ENCODE measurements at places on chromosomes 11 and 22.

- no peak for DNase-seq
Measured at GRCh38 chr22:30202531-30203006, 44.0 kb downstream of the LIF start.

DNA sequence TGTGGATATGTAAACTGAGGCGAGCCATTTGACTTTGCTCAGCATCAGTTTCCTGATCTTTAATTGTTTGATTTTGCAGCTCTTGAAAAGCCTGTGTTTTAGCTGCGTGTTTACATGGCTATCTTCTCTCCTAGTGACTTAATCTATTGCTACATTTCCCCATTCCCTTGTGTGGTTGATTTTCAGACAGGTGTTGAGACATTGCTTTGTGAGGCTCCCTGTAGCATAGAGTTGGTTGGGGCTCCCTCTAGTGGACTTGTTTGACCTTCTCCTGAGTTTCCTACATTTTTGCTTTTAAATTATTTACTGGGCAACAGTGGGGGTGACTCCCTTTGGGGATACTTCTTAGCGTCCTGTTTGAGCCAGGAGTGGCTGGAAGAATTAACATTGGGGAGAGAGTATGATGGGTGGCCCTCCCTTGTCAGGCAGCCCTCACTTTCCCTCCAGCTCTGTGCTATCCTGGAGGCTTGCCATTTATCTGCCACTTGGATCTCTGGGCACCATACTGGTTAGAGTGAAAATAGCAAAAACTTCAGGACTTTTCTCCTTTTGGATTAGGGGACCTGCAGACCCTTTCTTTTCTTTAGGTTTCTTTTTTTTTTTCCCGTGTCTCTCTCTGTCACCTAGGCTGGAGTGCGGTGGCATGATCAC, 9.2 kb upstream of the CBL start:
- peak; percentile 68 for DNase-seq

DNA sequence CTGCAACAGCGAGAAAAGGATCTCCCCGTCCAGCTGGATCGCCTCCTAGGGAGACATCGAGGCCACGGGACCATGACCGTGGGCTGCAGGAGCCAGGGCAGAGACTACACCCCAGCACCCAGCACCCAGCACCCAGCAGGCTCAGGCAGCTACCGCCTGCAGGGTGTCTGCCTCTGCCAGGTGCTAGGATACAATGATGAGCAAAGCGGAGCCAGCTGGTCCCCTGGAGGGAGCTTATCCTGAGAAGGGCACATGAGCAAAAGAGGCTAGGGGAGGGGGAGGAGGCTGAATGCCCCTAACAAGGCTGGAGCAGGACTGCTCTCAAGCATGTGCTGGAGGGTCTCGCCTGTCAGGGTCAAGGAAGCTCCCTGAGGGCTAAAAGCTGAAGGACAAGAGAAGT, 4.8 kb upstream of the CASTOR1 start:
- DNase-seq = no peak

GRCh38 chr11:64647019-64647779, 56.2 kb downstream of the SLC22A12 start:
- DNase-seq = no peak

DNA sequence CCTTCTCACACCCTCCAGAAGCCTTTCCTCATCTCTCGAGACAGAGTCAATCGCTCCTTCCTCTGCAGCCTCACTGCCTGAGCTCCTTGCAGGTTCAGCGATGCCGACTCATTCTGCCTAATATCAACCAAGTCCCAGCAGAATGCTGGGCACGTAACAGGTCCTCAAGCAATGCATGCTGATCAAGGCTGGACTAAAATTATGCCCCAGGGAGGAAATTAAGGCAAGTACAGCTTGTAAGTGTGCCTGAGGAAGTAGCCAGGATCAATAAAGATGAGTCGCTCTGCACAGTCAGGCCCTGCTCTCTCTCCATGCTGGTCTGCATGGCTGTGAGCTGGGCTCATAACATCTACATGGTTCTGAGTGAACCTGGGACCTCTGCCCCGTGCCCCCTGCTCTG, 25.6 kb upstream of the NRIP3 start:
- no peak for DNase-seq

DNA sequence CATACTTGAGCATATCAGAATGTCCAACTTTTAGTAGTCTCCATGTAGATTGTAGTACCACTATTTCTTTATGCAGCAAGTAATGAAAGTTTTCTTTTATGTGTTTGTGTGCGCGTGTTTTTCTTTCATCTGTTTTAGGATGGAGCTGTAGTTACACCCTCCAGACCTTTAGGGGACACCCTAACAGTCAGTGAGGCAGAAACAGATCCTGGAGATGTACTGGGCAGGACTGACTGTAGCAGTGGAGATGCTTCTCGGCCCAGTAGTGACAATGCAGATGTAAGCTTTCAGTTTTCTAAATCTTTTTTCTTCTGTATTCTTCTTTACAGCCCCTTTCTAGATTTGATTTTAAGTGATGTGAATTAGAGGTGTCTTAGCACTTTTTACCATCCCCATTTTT, 79.9 kb upstream of the GRIK4 start:
- peak; percentile 23 for DNase-seq

DNA sequence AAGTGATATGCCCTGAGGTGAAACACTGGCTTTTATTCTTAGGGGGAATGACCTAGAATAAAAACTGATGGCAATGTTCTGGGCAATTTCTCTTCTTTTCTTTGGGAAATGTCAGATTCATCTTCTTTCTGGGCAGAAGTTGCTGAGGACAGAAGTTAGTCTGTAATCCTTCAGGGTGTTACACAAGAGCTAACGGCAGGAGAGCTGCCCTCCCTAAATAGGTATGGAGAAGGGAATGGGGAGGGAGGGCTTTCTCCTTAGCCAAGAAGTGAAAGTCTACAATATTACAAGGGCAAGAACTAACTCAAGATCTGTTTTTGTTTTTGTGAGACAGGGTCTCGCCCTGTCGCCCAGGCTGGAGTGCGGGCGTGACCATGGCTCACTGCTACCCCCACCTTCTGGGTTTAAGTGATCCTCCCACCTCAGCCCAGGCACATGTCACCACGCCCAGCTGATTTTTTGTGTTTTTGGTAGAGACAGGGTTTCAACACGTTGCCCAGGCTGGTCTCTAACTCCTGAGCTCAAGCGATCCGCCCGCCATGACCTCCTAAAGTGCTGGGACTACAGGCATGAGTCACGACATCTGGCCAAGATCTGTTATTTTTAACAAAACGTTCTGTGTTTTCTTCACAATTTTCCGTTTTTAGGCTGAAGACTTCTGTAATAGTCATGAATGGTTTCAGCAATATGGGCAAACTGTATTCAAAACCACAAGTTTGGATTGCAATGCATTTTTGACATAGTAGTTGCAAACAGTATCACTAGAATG, 7.2 kb downstream of the PIWIL4 start:
- DNase-seq = no peak

DNA sequence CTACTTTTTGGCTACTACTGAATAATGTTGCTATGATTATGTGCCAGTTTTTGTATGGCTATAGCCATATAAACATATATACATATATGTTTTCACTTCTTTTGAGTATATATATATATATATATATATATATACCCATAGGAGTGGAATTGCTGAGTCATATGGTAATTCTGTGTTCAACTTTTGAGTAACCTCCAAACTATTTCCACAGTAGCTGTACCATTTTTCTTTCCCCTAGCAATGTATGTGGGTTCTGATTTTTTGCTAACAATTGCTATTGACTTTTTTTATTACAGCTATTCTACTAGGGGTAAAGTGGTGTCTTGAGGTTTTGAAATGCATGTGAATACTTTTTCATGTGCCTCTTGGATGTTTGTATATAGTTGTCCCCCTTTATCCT, 30.4 kb downstream of the CBL start:
- no peak for DNase-seq

- no peak for DNase-seq
Measured at GRCh38 chr11:20177136-20177535, 16.9 kb upstream of the DBX1 start.

GRCh38 chr11:120985718-120986569, 38.0 kb upstream of the TBCEL start:
- DNase-seq = peak; percentile 67

DNA sequence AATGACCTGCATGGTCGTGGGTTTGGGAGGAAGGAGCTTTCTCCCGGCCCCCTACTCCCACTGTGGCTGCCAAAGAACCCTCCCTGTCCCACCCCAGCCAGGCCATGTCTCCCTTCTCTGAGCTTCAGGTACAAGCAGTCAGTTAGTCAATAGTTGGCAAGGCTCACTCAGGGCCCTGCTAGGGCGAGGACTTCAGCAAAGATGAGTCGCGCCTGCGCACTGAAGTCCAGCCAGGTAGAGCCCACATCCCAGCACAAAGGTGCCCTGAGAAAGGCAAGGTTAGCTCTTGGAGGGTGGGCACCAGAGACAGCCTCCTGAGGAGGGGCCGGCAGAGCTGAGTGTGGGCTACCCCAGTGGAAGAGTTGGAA, 11.1 kb downstream of the C11orf86 start:
- DNase-seq = no peak

DNA sequence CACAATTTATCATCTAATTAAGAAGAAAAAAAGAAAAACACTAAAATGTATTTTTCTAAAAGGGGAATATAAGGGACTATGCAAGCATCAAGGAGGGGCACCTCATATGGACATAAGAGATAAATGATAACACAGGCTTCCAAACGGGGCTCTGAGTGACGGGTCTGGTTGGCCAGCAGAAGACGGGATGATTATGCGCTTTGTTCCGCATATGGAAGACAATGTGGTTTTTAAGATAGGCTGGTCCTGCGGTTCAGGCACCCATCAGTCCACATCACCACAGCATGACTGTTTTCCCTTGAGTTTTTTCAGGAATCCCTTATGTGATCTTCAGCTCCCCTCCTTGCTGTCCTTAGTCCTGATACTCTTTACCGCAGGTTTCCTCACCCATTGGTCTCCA, 404.6 kb downstream of the OPCML start:
- no peak for DNase-seq

DNA sequence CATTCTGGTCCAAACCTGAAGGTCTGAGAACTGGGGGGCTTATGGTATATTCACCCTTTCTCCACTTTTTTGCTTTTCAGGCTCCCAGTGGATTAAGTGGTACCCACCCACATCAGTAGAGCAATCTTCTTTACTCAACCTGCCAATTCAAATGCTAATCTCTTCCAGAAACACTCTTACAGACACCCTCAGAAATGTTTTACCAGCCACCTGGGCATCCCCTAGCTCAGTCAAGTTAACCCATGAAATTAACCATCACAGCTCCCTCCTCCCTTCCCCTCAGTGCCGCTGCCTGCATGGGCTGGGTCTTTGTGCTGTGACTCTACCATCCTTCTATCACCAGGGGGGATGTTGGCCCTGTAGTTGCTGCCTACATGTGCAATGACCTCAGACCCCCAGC, 398.7 kb downstream of the BUD13 start:
- DNase-seq = no peak

DNA sequence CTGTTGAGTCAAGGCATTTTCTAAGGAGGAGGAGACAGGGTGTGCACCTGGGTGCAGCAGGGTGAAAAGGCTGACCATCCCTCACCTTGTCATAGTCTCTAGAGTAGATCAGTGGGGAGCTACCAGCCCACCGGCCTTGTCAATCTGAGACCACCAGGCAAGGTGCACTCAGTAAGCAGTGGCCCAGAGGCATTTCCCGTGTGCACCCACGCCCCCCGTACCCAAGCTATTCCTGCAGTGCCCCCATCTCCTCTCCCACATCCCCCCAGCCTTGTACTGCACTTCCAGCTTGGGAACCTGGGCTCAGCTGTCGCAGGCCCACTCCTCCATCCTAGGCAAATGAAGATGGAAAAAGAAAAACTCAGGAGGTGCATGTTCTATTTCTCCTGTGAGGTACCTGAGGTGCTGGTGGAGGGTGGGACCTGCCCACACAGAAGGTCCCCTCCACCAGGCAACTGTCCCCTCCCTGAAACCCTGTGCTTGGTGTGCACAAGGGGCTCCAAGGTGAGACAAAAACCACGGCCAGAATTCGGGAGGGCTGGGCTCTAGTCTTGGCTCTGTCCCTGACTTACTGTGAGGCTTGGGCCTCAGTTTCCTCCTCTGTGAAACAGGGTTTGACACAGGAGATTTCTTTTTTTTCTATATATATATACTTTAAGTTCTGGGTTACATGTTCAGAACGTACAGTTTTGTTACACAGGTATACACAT, 8.4 kb downstream of the P2RY2 start:
- no peak for DNase-seq

GRCh38 chr11:10979529-10979928, 121.7 kb upstream of the ZBED5 start:
- no peak for DNase-seq

DNA sequence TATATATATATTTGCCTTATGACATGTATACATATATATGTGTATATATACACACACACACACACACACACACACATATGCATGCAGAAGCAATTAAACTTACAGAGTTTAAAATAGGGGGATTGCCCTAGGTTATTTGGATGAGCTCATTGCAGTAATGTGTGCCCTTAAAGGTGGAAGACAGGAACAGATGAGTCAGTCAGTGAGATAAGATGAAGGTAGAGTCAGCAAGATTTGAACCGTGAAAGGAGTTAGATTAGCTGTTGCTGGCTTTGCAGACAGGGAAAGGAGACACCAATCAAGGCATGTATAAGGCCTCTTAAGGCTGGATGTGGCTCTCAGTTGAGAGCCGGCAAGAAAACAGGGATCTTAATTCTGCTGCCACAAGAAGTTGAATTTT, 902.4 kb upstream of the RAG2 start:
- DNase-seq = no peak

DNA sequence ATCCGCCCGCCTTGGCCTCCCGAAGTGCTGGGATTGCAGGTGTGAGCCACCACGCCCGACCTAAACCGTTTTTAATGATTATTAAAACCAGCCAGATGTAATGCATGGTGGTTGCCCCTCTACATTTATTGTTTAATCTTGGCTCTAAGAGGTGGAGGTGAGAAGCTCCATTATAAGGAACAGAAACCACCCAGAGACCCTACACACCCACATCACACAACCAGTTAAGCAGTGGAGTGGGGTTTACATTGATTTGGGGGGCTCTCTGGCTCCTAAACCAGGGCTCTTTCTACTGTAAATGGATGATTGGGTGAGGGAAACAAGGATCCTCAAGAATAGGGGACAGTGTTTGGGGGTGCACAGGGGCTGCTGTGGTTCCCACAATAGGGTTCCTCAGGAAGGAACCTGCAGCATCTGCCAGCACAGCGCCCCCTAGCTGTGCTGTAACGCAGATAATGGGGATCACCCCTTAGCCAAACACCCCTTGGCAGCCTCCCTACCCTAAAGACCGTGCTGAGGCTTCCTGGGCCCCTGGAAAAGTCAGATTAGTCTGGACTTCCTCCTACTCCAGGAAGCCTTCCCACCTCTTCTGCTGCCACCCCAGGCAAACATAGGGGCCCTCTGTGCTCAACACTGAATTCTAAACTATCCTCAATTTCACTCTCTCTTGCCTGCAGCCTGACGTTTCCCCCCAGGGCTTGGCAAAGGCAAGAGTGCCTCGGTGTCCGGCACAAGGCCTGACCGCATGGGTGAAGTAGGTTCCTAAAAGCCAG, 2.4 kb downstream of the MPST start:
- DNase-seq = peak; percentile 69

- no peak for DNase-seq
Measured at GRCh38 chr11:27319072-27319471, 43.9 kb downstream of the CCDC34 start.

DNA sequence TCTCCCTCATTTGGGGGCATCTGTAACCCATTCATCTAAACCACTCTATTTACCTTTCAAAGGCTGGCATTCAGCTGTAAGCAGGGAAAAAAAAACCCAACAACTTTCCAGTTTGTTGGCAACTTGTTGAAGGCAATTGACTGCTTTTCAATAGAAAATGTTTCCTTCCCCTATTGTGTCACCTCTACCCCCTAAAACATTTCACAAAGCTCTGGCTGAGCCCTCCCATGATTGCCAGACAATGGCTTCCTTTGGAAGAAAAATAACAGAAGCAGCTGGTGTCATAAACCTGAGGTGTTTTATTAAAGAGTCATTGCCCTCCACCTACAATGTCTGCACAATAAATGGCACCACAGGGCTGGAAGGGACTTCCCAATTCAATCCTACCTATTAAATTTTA, 22.1 kb upstream of the PSMA1 start:
- DNase-seq = no peak
